A172 (cell line): ENCODE measurements at places on chromosomes 16 and 17. TPM values are rescaled to one million over a fixed set of nuclear protein-coding genes. Genes with fewer than 3 reads are reported as not detected.

HS3ST3B1 gene
- 14.2 and 20.8 TPM in 2 replicates for total RNA-seq

CCL14 gene
- not detected in 2 replicates for total RNA-seq

CEP20 gene
- 130 and 138 TPM in 2 replicates for total RNA-seq

HOXB2 gene
- total RNA-seq, result 27.0 and 30.6 TPM in 2 replicates

MPV17L gene
- total RNA-seq, result 0.02 TPM in 1 of 2 replicates, not detected in the other

BCAR1 gene
- 85.8 and 106 TPM in 2 replicates for total RNA-seq

PRSS53 gene
- total RNA-seq, result 2.0 and 3.5 TPM in 2 replicates

PITPNC1 gene
- total RNA-seq, result 2.0 and 2.7 TPM in 2 replicates

ALOXE3 gene
- 0.05 TPM in 1 of 2 replicates, not detected in the other for total RNA-seq

ERN2 gene
- total RNA-seq, result not detected in 2 replicates

HS3ST4 gene
- total RNA-seq, result not detected in 2 replicates

DNAI2 gene
- not detected in 2 replicates for total RNA-seq

ZNF469 gene
- total RNA-seq, result 0.55 and 0.91 TPM in 2 replicates

PROCA1 gene
- total RNA-seq, result 1.2 and 2.0 TPM in 2 replicates

CES3 gene
- 0.05 and 0.17 TPM in 2 replicates for total RNA-seq

CDK12 gene
- 48.9 and 50.4 TPM in 2 replicates for total RNA-seq

TNS4 gene
- total RNA-seq, result 0.02 and 0.14 TPM in 2 replicates

RHBDL3 gene
- total RNA-seq, result 3.7 TPM in 2 replicates

TMEM219 gene
- total RNA-seq, result 90.8 and 105 TPM in 2 replicates

EFCAB5 gene
- total RNA-seq, result not detected in 2 replicates

ABCA3 gene
- 17.3 and 19.5 TPM in 2 replicates for total RNA-seq

SENP3 gene
- 162 and 170 TPM in 2 replicates for total RNA-seq

FAM20A gene
- not detected in 2 replicates for total RNA-seq

CXCL16 gene
- total RNA-seq, result 5.1 and 8.1 TPM in 2 replicates

CHST5 gene
- not detected in 2 replicates for total RNA-seq

NPIPA3 gene
- 0.50 and 0.72 TPM in 2 replicates for total RNA-seq

SPNS3 gene
- 1.1 and 1.8 TPM in 2 replicates for total RNA-seq

STARD3 gene
- total RNA-seq, result 35.1 and 42.9 TPM in 2 replicates

TMC8 gene
- 0.02 and 0.05 TPM in 2 replicates for total RNA-seq

GGT6 gene
- total RNA-seq, result not detected in 2 replicates

PTX4 gene
- not detected in 2 replicates for total RNA-seq

PPM1E gene
- 0.21 and 0.22 TPM in 2 replicates for total RNA-seq

AKAP1 gene
- 22.0 and 38.5 TPM in 2 replicates for total RNA-seq
